Effector memory CD4-positive, alpha-beta T cell (primary cell): ENCODE measurements at places on chromosomes 13 and 19.
A peak's percentile ranks its signal among the peaks of the same experiment; 100 is the strongest.

DNA sequence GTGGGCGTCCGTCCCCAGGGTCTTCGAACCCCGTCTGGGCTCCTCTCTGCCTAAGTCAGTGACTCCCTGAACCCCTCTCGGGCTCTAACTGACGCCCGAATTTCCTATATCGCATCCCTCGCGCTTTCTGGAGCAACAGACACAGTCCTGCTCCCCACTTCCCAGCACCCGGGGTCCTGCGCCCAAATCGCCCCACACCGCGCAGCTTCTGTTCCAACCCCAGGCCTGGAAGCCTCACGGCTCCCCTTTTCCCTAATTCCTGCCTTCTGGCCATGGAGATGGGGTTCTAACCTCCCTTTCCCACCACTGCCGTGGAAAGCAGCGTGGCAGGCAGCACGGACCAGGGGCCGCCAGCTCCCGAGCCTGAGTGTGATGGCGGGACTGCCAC is 1.6 kb upstream of the GRTP1 start:
- DNase-seq = no peak

DNA sequence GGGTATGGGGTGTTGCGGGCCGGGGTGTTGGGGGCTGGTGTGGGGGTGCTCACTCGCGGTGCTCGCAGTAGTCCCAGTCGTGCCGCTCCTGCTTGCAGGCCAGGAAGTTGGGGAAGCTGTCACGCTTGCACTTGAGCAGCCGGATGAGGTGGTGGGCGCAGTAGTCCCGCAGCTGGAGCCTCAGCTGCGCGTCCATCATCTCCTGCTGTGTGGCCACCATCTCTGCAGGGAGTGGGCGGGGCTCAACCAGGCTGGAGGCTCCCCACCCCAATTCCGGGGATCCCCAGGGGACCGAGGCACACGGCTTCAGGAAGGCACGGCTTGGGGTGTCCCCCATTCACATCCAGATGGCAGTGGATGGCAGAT is 5.2 kb downstream of the NDUFB7 start:
- DNase-seq = no peak

GRCh38 chr13:44769686-44770085 is 193.6 kb upstream of the TSC22D1 start:
- no peak for DNase-seq

DNA sequence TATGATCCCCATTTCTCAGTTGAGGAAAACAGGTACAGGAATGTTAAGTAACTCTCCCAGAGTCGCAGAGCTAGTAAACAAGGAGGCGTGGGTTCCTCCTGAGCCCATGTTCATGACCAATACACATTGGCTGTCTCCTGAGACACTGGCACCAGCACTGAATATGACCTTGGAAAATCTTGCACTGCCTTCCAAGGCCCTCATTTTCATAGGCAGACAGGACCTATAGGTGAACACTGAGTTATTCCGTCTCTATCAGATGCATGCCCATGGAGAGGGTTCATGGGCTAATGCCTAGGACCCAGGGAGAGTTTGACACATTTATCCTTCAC is 504.8 kb downstream of the RFC3 start:
- no peak for DNase-seq

DNA sequence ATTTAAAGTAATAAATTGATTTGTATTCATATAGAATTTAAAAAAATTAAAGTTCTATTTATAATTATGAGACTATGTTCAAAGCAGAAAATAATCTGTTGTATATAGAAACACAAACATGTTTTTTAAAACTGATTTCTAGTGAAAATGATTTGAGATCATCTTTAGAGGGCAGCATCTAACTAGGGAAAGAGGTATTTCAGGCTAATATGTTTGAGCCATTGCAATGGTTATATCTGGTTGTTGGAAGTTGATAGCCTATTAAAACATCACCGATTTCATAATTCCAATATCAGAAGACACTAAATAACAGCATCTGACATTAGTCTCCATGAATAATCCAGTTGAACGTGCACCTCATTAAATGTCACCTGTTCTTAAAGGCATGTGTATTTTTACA is 79.8 kb upstream of the SLITRK6 start:
- no peak for DNase-seq

DNA sequence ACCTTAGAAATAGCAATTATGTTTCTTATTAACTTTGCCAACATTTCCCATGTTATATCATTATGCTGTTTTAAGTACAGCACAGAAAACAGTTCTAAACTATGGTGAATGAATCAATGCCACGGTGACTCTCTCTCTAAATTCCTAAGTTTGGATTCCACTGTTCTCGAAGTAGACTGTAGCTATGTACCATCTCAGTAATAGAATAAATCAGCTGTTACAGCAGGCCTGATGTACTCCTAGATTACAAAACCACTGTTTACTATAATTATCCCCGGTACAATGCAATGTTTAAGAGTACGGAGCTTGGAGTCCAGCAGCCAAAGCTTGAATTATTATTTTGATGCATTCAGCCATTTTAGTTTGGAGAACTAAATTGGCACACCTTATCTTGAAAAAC is 476.3 kb upstream of the SLITRK1 start:
- DNase-seq = no peak

GRCh38 chr13:43698758-43699157 is 88.0 kb downstream of the ENOX1 start:
- no peak for DNase-seq

- DNase-seq = no peak
Observed at GRCh38 chr13:101915755-101916107, 463.3 kb downstream of the ITGBL1 start.

DNA sequence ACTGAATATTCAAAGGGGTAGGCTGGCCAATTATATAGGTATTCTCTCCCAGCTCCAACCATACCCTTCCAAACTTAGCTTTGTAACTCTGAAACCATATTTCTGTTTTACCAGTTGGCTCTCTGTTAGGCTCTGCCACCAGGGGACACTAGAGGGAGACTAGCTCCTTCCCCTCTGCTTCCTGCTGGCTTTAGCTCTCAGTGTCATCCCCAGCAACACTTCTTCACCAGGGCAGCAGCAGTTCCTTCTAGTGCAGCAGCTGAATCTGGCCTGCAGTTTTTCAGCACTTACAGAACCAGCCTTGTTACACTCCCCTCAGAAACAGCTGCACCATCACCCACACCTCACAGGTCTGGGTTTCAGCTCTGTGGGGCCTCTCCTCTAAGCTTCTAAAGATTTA is 51.0 kb upstream of the DOCK9 start:
- peak; percentile 3 for DNase-seq

GRCh38 chr13:56850852-56851251 is 289.9 kb upstream of the PRR20A start:
- no peak for DNase-seq

- DNase-seq = no peak
Observed at GRCh38 chr13:91328726-91329125, 18.8 kb upstream of the MIR17HG start.

- no peak for DNase-seq
Observed at GRCh38 chr13:50123515-50123861, 108.2 kb downstream of the KCNRG start.

DNA sequence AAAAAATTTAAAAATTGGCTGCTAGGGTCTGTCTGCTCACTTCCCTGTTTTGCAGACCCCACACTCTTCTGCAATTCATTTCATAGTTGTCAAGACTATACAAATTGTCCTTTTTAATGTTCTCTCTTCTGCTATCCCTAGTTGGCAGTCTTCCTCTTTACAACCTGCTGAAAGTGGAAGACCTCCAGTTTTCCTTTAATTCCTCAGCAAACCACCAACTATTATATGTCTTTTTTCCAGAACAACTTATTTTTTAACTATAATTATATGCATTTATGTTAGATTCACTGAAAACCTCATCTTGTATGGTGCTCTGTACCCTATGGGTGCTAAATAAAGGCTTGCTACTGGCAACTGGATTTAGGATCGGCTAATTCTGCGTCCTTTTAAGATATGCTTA is 1.1 kb upstream of the PHF11 start:
- DNase-seq = no peak

GRCh38 chr13:25095851-25096453 is at the start of gene PABPC3:
TSS of gene PABPC3 (plus strand) at chr13:25096136. CDS start at chr13:25096199, 63 bp downstream.
- no peak for DNase-seq

- DNase-seq = no peak
Observed at GRCh38 chr13:74891610-74892009, 590.4 kb downstream of the TBC1D4 start.

- no peak for DNase-seq
Observed at GRCh38 chr13:100262404-100262803, 173.5 kb downstream of the PCCA start.

DNA sequence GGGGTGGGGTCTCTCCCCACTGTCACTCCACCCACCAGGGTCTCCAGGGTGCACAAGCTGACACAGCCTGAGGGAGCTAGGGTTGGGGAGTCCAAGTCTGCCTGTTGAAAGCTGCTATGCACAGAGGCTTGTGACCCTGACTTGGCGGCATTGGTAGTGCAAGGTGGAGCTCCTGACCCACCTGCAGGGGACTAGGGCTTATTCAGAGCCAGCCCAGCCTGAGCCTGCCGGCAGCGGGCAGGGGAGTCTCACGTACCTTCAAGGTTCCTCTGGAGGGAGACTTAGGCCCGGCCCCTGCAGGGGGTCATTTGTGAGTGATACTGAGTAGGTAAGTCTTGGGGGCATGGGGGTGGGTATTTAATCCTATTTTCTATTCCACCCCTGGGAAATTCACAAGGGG is 4.7 kb downstream of the KCTD15 start:
- DNase-seq = no peak

GRCh38 chr13:49821216-49822009 is 28.9 kb upstream of the KPNA3 start:
- no peak for DNase-seq

- DNase-seq = no peak
Observed at GRCh38 chr13:60261432-60262351, 98.0 kb upstream of the DIAPH3 start.

GRCh38 chr13:95023405-95023804 is 277.8 kb downstream of the ABCC4 start:
- DNase-seq = no peak

- no peak for DNase-seq
Observed at GRCh38 chr13:99298056-99298455, 9.1 kb downstream of the GPR183 start.

DNA sequence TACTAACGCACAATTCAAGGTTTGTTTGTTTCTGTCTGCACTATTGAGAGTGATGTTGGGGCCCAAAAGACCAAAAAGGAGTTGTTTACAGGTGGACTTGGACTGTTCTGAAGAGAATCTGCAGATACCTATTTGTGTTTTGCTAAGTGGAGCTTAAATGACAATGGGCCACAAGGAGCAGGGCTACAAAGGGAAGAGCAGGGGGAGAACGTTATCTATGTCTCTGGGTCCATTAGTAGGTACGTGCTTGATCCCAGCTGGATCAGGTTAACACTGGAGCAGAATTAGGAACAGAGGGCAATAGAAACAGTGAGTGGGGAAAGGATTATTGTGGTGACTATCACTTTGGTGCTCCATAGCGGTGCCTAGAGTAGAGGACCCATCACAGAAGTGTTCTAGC is 22.5 kb downstream of the NBEA start:
- DNase-seq = no peak

DNA sequence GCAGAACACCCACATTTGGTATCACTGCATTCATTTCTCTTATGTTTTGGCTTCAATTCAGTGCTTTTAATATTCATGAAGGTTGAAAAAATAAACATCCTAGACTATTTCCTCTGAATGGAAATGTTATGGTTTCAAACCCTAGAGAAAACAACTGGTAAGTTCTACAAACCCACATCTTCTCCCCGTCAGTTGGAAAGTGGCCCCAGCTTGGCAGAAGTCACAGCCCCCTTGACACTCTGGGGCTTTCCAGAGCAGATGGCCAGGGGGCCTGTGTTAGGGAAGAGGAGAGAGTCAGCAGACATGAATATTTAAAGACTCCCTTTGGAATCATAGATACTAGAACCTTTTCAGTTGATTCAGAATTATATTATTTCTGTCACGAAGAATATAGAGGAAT is 123.9 kb downstream of the SHISA2 start:
- DNase-seq = no peak

DNA sequence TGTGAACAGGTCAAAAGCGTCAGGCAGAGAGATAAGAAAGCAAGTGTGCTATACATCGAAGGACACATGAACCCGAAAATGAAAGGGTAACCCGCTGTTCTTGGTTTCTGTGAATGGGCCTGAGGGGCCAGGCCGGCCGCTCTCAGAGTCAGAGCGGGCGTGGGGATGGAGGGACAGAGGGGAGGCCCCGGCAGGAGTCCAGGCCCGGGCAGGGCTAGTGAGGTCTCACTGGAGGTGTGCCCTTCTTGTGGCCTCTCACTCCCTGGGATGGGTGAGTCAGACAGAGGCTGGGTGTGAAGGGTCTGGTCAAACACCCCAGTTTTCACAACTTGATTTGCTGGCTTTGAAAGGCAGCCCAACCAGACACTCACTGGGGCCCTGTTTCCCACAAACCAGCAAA is 17.4 kb upstream of the NDUFS7 start:
- no peak for DNase-seq

DNA sequence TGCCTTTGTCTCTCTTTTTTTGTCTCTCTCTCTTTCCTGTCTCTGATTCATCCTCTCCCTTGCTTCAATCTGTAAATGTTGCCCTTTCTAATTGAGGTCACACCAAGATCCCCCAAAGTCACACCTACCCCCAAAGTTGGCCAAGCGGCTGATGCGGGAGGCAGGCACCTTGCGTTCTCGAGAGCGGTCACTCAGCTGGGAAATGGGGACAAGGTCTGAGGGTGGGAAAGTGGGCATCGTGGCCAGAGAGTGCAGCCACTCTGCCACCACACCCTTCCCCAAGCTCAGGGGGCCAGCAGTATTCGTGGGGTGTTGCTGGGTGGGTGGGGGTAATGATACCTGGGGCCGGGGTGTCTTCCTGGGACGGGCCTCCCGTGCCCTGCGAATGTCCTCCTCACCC is 2.7 kb downstream of the COQ8B start:
- no peak for DNase-seq

GRCh38 chr19:33683881-33684537 is 62.3 kb downstream of the CHST8 start:
- DNase-seq = no peak

DNA sequence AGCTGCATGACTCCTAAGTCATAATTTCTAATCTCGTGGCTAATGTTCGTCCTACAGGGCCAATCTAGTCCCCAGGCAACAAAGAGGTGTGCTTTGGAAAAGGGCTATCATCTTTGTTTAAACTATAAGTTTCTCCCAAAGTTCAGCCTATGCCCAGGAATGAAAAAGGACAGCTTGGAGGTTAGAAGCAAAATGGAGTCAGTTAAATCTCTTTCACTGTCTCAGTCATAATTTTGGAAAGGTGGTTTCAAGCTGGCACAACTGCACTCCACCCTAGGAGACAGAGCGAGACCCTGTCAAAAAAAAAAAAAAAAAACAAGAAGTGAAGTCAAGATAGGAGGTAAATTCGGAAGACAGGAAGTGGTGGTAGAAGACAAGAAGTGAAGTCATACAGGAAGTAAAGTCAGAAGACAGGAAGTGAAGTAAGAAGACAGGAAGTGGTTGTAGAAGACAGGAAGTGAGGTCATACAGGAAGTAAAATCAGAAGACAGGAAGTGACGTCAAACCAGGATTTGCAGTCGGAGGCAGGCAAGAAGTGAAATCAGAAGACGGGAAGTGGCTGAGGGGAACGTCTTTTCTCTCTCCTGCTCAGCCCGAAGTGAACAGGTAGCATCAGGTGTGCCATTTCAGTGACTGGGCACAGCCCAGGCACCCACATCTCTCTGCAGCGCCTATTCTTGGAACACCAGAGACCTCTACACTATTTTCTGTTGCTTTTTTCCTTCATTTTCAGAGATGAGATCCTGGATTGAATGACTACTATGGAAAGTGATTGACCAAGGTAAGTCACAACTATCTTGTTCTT is 32.2 kb downstream of the GP6 start:
- DNase-seq = peak; percentile 48
